H7 (cell line): ENCODE measurements at places on chromosomes 5 and 9. TPM values are rescaled to one million over a fixed set of nuclear protein-coding genes. Genes with fewer than 3 reads are reported as not detected.

The ADGRD2 gene
- not detected in 2 replicates for total RNA-seq

The CBY3 gene
- 0.44 TPM in 1 of 2 replicates, not detected in the other for total RNA-seq

The ACSL6 gene
- total RNA-seq: 0.28 and 0.85 TPM in 2 replicates

DNA sequence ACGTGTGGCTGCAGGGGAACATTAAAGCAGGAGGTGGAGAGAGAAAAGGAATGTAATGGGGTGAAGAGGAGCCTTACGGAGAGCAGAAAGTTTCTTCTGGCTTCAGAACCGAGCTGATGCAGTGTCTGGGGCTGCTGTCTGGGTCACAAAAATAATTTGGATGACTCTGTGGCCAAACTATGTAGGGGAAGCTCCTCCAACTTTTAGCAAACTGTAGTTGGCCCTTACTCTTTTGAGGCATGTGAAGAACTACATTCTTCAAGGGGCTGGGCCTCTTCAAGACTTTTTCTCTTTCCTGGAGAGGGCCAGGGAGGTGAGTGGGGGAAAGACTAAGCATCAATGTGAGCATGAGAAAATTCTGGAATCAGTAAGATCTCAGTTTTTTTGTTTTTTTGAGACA is 31.9 kb upstream of the SPARC start:
- no peak for DNase-seq

- no peak for DNase-seq
Measured at GRCh38 chr5:14749579-14750101, 85.1 kb downstream of the OTULIN start.

DNA sequence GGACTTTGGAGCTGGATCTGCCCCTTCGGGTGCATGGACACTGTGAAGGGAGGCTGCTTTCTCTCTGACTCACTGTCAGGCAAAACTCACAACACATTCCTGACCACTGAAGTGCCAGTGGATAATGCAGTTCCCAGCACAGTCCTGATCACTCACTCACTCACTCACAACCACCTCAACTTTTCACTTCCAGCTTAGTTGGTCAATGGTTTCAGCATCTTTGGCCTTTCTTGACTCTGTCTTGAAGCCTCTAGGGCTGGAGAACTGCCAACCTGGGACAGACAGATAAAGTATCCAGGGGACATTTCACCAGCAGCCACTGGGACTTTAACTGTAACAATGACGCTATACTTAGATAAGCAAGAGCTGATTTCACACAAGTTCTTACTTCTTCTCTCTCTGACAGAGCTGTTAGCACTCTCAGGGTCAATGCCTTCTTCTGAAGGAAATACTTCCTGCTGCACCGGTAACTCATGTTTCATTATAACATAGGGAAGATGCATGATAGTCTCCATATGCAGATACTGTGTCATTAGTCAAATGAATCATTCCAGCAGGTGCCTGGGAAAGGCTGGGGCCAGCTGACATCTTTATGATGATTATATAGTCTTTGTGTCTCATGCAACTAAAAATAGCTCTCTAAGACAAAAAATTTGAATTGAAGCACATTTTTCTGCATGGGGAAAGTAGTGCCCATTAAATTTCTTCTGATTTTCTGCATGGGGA is 499.0 kb downstream of the SEMA5A start:
- no peak for DNase-seq

GRCh38 chr5:61881821-61882487 is 424.1 kb upstream of the KIF2A start:
- no peak for DNase-seq

GRCh38 chr5:38726279-38726678 is 119.5 kb upstream of the OSMR start:
- no peak for DNase-seq

GRCh38 chr9:119003201-119003611 is 366.0 kb downstream of the BRINP1 start:
- DNase-seq: no peak
